Renal cortex interstitium (tissue), 15 donors: ENCODE measurements at places on chromosomes 11 and 22.

DNA sequence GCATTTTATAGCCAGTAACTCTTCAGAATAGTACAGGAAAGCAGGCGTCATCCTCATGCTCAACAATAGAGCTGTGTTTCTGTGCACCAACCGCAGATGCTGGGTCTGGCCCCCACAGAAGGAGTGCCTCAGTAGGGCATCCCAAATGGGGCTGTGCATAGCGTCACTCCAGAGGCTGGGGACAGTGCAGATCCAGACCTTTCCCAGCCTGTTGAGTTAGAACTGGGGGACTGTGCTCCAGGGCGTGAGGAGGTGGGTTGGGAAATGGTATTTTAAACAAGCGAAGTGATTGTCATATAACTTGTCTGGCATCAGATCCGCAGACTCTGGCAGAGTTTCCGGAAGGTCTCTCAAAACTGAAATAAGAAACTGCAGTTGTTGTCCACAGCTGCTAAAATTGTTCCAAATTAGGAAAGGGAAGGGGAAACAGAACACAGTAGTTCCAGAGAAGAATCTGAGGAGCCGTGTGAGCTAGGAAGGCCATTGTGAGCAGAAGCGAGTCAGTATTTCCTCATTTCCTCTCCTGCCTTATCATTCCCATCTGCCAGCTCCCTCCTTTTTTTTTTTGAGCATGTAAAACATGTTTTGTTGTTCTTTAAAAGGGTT, 52.2 kb downstream of the JAM3 start:
- DNase-seq = peak; percentile 20

DNA sequence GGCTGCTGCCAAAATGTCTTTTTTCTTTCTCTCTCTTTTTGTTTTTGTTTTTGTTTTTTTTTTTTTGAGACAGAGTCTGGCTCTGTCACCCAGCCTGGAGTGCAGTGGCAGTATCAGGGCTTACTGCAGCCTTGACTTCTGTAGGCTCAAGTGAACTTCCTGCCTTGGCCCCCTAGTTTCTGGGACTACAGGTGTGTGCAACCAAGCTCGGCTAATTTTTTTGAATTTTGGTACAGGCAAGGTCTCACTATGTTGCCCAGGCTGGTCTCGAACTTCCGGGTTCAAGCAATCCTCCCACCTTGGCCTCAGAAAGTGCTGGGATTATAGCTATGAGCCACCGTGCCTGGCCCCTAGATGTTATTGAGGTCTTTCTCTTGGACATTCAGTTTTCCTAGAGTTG, 2.2 kb upstream of the DDX10 start:
- no peak for DNase-seq

- no peak for DNase-seq
These were observed 2.0 kb downstream of the MIEF1 start for GRCh38 chr22:39504071-39504470.

DNA sequence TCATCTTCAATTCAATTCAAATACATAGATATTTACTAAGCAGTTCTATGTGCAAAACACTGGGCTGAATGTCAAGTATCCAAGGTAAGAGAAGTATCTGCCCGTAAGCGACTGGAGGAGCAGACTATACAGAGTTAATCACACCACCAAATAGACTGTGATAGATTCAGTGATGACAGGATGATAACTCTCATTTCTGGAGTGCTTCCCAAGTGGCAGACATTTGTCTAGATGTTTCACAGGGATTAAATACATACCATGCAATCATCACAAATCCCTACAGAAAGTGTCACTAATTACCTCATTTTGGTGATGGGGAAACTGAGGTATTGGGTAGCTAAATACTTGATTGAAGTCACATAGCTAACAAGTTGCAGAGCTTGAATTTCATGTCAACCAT, 508.7 kb upstream of the TENM4 start:
- no peak for DNase-seq

GRCh38 chr11:2694995-2695939, 4.5 kb downstream of the KCNQ1OT1 start:
- DNase-seq = no peak

- no peak for DNase-seq
These were observed 65.7 kb downstream of the ETS1 start for GRCh38 chr11:128521682-128522054.

DNA sequence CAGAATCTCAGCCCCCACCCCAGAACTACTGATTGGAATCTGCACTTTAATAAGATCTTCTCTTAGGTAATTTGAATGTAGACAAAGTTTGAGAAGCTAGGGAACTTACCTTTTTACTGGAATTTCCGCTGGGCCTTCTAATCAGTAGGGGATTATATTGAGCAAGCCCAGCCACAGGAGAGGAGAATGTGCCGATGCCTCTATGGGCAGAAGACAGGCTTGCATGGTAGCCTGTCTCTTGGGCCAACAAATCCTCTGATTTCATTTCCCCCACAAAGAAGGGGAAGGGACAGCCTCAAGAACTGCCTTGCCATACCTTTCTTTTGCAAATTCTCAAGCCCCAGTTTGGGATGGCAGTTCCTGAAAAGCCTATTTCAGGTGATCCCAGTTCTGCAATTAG, 163.4 kb upstream of the BDNF start:
- no peak for DNase-seq

DNA sequence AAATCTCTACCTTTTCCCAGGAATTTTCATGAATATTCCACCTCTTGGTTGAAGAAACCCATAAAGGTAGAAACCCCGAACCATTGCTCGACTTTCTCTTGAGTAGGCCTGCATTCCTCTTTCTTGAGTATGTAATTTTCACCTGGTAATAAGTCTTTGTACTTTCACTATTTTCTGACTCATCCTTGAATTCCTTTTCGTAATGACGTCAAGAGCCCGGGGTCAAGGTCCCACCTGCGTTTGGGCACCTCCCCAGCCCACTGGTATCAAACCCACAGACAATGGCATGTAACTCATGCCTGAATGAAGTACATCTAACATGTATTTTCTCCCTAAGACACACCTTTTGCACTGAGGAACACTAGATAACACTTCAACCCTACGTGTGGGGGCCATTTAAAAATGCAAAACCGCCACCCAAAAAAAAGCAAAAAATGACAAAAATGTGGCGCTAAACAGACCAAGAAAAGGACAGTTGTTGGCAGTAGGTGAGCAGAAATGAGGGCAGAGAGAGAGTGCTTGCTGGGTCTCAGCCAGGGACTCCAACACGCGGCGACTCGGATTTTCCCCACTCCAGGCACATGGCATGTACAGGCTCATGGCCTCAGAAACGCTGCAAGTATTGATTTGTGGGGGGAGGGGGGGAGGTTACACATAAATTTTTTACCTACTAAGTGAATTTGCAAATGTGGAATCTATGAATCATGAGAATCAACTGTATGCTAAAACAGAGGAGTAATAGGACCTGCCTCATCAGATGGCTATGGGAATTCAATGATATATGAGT, 4.1 kb upstream of the C11orf24 start:
- no peak for DNase-seq

GRCh38 chr22:33325232-33326004, 267.2 kb upstream of the SYN3 start:
- no peak for DNase-seq

- DNase-seq = no peak
These were observed 1.7 kb downstream of the UBXN1 start for GRCh38 chr11:62677156-62677555.

DNA sequence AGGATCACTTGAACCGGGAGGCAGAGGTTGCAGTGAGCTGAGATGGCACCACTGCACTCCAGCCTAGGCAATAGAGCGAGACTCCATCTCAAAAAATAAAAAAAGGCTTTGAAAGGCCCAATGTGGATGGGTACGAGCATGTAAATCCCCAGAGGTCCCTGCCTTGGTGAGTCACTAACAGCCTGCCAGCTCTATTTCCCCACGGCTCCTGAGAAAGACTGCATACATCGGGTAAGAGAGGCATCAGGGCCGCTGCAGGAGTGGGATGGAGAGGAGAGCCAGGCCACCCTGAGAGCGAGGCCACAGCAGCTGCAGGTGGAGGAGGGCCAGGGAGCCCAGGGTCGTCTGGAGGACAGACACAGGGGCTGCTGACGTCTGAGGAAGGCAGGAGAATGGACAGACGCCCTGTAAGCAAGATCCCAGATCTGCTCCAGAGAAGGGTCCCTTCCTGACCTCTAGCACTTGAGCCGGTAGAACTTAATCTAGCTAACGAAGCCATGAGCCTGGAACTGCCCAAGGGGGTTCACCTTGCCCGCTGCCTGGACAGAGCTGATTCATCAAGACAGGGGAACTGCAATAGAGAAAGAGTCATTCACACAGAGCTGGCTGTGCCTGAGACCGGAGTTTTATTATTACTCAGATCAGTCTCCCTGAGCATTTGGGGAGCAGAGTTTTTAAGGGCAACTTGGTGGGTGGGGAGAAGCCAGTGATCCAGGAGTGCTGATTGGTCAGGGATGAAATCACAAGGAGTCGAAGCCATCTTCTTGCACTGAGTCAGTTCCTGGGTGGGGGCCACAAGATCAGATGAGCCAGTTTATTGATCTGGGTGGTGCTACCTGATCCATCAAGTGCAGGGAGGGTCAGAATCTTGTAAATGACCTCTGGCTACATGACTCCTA, 5.1 kb upstream of the KRTAP5-9 start:
- no peak for DNase-seq

GRCh38 chr11:117754030-117754429, 43.0 kb downstream of the DSCAML1 start:
- DNase-seq = no peak

- no peak for DNase-seq
These were observed 189.0 kb upstream of the SYT13 start for GRCh38 chr11:45475173-45475572.

DNA sequence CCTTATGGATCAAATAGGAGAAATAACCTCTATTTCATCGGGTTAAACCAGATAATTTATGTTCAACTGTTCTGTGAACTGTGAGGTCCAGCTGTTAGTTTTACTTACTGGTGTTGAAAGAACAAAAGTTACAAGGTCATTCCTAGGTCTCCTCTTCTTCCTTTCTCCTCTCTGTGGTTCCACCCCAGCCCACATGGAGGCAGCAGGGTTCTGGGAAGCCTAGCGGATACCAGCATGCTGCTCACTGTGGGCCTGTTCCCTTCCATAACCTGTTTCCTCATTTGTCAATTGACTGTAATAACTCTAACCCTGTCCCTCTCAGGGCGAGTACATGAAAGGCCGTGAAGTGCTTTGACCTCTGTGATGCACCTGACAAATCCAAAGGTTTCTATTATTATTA, 27.8 kb downstream of the RELT start:
- DNase-seq = no peak

DNA sequence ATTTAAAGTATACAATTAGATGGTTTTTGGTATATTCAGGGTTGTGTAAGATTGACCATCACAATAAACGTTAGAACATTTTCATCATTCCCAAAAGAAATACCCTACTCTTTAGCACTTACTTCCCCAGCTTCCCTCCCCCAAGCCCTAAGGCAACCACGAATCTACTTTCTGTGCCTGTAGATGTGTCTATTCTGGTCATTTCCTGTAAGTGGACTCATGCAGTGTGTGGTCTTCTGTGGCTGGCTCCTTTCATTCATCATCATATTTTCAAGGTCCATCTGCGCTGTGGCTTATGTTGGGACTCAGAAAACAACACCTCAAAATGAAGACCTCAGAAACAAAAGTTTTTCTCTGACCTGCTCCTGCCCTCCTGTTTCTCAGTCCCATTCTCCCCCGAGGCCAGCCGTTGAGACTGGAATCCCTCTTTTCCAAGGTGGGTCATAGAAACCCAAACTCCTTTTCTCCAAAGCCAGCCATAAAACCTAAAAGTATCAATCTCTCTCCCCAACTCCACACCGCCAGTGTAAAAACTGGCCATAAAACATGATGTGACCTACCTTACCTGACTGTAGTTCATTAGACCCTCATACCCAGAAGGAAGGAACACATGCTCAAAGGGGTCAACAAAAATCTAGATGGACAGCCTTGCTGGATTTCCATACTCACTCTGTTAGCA, 12.9 kb upstream of the TMPRSS13 start:
- no peak for DNase-seq

DNA sequence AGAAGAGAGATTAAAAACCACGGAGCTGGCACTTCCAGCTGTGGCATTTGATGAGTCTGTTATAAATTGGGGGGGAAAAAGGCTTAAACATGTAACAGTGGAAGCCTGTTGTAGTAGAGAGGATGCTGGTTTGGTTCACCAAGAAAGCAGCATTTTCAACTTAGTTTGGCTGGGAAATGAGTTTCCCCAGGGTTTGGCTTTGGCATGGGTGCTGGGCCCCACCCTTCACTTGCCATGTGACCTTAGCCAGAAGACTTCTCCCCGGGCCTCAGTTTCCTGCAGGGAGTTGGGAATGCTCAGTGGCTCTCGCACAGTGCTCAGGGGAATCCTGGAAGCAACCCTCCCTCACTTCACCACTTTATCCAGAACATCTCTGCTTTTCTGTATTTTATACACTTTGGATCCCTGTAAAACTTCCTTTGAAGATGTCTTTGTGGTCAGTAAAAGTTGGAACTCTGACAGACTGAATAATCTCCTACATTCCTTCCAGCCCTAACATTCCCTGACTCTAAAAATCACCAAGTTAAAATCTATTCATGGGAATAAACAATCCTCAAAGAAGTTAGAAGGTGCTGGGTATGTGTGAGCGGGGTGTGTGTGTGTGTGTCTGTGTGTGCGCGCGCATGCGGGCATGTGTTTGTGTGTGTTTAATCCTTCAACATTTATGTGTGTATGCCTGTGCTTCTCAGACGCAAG, 166.0 kb downstream of the TENM4 start:
- no peak for DNase-seq

DNA sequence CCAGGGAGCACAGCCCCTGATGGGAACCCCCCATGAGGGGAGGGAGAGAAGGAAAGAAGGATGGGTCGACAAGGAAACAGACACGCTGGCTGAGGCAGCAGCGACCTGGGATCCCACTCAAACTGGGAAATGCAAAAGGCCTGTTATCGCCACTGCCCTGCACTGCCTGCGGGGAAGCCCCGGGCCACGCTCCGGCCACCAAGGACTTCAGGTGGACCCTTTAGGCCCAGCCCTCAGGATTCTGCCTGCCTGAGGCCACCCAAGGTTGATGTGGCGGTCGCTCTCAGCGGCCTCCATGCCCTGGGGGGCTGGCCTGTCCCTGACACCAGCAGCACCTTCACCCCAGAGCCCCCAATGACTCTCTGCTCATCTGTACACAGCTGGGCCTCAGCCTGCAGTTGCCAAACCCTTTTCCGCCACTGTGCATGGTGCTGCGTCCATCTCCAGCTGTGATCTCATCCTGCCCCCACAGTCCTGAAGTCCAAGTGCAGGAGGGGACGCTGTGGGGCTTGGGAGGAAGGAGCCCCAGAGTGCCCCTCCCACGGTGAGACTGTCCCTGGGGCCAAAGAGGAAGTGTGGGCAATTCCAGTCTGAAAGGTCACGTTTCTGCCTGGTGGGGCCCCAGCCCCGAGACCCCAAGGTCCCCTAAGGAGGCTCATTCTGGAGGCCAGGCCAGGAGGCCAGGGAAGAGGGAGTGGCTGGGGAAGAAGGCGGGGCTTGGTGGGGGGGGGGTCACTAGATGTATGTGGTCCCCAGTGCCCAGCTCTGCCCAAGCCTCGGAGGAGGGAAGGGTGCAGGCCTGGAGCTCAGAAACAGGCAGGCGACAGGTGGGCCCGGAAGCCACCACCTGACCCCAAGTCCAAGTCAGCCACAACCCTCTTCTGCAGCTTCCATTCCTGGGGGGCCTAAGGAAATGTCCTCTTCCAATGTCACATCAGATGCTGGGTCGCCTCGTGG, 31.6 kb downstream of the OSBPL5 start:
- DNase-seq = no peak
